Hepatocyte (in vitro differentiated cells): ENCODE measurements at places on chromosomes 11 and 22. TPM values are rescaled to one million over a fixed set of nuclear protein-coding genes. Genes with fewer than 3 reads are reported as not detected.

Gene SCN3B
- 1.6 and 1.8 TPM in 2 replicates for total RNA-seq

Gene JAML
- 3.5 and 5.3 TPM in 2 replicates for total RNA-seq

Gene MMP7
- total RNA-seq = 1.9 and 5.0 TPM in 2 replicates

Gene AIFM3
- total RNA-seq = 1.3 and 3.1 TPM in 2 replicates

Gene TUB
- 14.9 and 18.7 TPM in 2 replicates for total RNA-seq

Gene SGSM1
- 3.1 and 3.5 TPM in 2 replicates for total RNA-seq

Gene GTSE1
- total RNA-seq = 2.6 and 4.4 TPM in 2 replicates

Gene PPP6R2
- 43.9 and 57.9 TPM in 2 replicates for total RNA-seq

Gene KCNE3
- 17.1 and 18.6 TPM in 2 replicates for total RNA-seq

Gene P2RY2
- total RNA-seq = 6.3 and 6.7 TPM in 2 replicates

Gene MPPED2
- 7.5 and 7.6 TPM in 2 replicates for total RNA-seq

Gene RIBC2
- 0.48 and 0.50 TPM in 2 replicates for total RNA-seq

Gene CAPRIN1
- 189 and 217 TPM in 2 replicates for total RNA-seq

Gene SLC17A6
- not detected in 2 replicates for total RNA-seq

Gene ALG9
- 42.0 and 52.4 TPM in 2 replicates for total RNA-seq

Gene GPHA2
- 2.0 TPM in 1 of 2 replicates, not detected in the other for total RNA-seq

Gene FBLN1
- 185 and 201 TPM in 2 replicates for total RNA-seq
